T-helper 2 cell (primary cell): ENCODE measurements at places on chromosomes 16 and 17.
A peak's percentile ranks its signal among the peaks of the same experiment; 100 is the strongest.

DNA sequence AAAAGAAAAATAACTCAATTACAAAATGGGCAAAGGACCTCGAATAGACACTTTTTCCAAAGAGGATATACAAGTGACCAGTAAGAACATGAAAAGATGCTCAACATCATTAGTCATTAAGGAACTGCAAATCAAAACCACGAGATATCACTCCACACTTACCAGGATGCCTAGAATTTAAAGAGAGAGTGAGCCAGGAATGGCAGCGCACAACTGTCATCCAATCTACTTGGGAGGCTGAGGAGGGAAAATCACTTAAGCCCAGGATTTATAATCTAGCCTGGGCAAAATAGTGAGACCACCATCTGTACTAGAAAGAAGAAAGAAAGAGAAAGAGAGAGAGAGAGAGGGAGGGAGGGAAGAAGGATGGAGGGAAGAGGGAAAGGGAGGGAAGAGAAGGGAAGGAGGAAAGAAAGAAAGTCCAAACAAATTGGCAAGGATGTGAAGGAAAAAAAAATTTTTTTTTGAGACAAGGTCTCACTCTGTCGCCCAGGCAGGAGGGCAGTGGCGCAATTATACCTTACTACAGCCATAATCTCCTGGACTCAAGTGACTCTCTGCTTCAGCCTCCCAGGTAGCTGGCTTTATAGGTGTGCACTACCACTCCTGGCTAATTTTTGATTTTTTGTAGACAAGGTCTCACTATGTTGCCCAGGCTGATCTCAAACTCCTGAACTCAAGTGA is 22.6 kb downstream of the TBX2 start:
- DNase-seq = no peak

GRCh38 chr17:4488989-4489595 is 9.6 kb upstream of the SPNS2 start:
- DNase-seq = no peak

DNA sequence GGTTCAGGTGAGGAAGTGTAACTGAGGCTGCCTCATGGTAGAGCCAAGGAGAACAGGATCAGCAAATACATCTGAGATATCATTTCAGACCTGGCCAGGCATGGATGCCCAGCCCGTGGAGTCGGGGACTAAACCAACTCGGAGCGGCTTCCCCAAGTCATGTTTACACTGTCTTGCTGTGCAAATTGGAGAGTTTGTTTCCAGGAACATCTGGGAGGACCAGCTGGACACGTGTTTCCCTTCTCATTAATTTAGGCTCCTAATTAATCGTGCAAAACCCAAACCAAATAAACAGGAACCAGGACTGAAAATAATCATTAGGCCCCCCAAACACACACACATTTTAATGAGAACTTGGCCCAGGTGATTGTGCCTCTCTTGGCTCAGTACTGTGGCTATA is 70.9 kb upstream of the SALL1 start:
- no peak for DNase-seq

DNA sequence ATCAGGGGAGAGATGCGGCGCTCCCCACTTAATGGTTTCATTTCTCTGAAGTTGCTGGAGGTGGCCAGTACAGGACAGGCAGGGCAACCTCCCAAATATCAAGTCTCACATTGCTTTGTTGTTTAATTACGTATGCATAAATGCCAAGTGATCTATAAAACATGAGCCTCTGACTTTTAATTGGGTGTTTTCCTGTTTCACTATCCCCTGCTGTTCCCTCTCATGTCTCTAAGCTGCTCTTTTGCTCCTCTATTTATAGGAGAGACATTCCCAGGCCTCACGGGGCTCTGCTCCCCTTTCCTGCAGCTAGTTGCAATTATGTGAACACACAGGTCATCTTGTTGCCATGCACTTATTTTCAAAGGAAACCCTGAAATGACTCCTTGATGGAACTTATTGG is 1173.5 kb upstream of the GOT2 start:
- no peak for DNase-seq

DNA sequence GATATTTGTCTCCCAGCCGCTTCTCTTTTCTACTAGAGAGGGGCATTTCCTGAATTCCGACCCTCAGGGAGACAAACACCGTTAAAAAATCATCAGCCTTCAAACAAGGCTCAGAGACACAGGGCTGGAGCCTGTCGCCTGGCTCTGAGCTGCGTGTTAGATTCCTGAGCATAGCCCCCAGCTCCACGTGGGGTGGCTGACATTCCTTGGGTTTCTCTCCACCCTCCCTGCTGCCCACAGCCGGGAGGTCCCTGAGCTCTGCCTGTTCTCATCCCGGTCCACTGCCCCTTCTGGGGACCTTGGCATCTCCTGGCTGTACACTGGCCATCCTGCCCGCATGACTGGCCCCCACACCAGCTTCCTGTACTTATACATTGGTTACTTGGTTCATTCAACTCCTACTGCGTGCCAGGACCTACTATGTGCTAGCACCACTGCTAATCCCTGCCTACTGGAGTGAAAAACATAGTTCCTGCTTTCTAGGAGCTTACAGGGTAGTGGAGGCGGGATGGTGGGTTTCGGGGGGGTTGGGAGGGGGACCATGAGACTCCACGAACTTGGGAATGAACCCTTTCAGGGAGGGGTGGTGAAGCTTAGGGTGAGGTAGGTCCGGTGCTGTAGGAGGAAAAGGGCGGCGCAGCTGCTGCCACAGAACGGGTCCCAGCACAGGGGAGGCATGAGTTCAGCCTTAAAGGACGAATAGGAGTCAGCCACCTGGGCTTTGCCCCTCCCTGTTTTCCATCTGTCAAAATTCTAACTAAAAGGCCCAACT is 52.1 kb upstream of the TMEM132E start:
- no peak for DNase-seq

GRCh38 chr17:40093580-40094201 is 6.7 kb downstream of the NR1D1 start:
- DNase-seq = no peak

DNA sequence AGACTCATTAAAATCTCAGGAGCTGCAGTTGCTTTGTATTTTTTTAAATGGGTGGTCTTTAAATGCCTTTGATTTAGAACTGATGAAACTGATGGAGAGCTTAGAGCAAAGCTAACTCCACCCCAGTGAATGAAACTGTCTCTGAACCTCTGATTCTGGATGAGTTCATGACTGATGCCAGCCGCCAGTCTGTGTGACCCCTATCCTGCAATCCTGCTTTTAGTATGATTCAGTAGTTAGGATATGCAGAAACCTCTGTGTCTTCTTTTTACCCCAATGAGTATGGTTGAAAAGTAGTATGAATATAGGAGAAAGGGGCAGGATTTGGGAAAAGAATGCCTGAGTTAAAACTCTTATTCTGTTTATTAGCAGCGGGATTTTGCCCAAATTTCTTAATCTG is 12.3 kb upstream of the SALL1 start:
- no peak for DNase-seq

DNA sequence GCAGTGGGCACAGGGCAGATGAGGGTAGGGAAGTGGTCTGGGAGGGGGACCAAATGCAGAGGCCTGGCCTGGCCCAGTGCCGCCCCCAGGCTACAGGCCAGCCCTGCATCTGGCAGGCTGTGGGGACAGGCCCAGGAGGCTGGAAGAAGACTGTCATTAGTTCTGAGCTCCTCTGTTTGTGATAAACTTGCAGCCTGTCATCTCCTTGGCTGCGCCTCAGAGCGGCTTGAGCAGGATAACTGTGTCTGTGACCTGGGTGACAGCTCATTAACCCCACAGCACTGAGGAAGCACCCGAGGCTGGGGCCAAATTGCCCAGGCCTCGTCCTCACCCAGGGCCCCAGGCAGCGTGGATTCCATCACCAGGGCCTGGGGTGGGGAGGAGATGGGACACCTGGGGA is 23.9 kb downstream of the ABCC3 start:
- DNase-seq = no peak

GRCh38 chr16:30903002-30903401 is 6.6 kb downstream of the CTF1 start:
- DNase-seq = peak; percentile 54

- DNase-seq = no peak
These were observed 13.7 kb downstream of the APOH start for GRCh38 chr17:66215529-66215911.

DNA sequence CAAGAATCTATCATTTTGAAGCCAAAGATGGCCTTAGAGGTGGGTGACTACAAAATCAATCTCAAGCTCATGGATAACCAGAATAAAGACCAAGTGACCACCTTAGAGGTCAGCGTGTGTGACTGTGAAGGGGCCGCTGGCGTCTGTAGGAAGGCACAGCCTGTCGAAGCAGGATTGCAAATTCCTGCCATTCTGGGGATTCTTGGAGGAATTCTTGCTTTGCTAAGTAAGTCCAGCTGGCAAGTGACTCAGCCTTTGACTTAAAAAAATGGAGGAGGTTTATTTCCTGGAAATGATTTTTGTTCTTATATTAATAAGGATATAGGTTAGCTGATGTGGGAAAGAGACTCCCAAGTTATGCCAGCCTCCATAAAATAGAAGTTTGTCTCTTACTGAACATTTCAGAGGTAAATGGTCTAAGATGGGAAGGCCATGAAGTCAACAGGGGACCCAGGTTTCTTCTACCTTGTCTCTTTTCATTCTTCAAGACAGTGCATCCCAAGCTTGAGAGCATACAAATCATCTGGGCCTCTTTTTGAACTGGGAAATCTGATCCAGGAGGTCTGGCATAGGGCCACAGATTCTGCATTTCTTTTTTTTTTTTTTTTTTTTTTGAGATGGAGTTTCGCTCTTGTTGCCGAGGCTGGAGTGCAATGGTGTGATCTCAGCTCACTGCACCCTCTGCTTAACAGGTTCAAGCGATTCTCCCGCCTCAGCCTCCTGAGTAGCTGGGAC is 19.8 kb upstream of the TANGO6 start:
- no peak for DNase-seq

GRCh38 chr17:49132317-49132698 is 261 bp upstream of the B4GALNT2 start:
- DNase-seq = no peak

- DNase-seq = no peak
These were observed 1.4 kb downstream of the GAN start for GRCh38 chr16:81316176-81316496.

GRCh38 chr16:50021544-50021943 is 3.5 kb upstream of the CNEP1R1 start:
- no peak for DNase-seq

- peak; percentile 78 for DNase-seq
These were observed at the start of gene SLC12A4 for GRCh38 chr16:67968400-67969253. Gene SLC12A4 (minus strand): TSS chr16:67968637. CDS start chr16:67968553, 84 bp downstream.

DNA sequence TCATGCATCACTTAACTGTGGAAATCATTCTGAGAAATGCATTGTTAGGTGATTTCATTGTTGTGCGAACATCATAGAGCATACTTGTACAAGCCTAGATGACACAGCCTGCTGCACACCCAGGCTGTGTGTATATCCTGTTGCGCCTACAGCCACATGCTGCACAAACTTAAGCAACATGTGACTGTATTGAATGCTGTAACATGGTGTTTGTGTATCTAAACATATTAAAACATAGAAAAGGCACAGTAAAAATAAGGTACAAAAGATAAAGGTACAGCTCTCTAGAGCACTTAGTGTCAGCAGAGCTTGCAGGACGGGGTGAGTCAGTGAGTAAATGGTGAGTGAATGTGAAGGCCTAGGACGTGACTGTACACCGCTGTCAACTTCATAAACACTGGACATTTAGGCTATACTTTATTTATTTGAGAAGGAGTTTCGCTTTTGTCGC is 11.9 kb downstream of the FOXK2 start:
- no peak for DNase-seq

DNA sequence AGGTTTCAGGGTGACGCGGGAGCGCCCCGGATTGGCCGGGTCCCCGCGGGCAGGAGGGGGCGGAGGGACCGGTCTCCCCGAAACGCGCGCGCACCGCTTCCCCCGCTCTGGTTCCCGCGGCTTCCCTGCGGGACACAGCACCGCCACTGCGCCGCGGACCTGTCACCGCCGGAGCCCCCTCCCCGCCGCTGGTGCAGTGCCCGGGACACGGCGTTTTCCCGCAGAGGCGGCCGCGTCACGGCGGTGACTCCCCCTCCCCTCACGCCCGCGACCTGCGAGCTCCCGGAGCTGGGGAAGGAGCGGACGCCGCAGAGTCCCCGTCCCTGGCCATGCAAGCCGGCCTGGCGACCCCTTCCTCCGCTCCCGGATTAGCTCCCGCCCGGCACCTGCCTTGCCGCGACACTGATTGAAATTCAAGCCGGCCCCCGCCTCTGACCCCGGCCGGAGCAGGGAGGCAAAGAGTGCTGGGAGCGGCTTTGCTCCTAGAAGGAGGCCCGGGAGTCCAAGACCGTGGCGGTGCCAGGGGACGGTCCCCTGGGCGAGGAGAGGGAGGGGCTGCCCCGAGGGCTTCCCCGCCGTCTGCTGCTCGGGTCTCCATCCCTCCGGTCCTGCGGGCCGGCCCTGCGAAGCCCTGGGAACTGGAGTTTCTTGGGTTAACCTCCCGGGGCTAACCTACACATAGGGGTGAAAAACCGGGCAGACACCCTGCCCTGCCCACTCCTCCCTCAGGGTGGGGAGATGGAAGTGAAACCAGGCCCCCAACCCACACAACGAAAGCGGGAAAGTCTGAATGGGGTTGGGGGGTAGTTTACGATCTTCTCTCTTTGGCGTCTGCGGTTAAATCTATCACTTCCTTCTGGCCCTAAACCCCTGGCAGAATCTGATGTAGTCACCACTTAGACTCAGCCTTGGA is 1.0 kb downstream of the RHBDL3 start:
- no peak for DNase-seq

GRCh38 chr16:79690159-79690558 is 89.6 kb upstream of the MAF start:
- no peak for DNase-seq

GRCh38 chr17:1055751-1056645 is 59.1 kb downstream of the TIMM22 start:
- no peak for DNase-seq

DNA sequence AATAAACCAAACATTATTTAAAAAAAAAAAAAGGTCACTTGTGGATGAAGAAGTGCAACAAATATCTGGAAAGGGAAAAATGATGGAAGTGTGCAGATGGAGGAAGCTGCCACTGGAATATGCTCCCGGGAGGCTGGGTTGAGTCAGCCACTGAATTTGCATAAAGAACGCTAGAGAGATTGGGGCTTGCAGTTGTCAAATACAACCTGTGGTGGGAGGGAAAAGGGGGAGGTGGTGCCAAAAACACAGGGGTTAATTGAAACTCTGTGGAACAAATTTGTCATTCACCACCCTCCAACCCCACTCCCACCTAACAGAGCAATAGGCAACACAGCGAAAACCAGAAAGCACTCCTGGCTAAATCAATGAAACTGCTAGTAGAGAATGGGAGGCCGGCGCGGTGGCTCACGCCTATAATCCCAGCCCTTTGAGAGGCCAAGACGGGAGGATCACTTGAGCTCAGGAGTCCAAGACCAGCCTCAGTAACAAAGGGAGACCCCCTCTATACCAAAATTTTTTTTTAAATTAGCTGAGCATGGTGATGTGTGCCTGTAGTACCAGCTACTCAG is 37.6 kb upstream of the RPL38 start:
- DNase-seq = no peak

DNA sequence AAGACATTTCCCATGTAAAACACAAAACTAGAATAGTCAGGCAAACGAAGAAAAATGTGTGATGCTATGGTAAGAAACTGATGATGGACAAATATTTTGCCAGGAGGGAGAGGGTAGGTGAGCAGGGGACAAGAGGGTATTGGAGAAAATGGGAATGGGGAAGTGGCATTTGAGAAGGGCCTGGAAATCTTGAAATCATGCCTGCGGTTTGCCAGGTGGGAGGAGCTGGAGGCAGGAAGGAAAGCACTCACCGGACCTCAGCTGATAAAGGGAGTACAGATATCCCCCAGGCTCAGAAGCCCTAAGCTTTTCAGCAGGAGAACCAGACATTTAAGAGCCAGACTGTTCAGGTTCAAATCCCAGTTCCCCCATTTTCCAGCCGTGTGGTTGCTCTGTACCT is 103.6 kb downstream of the GSG1L start:
- no peak for DNase-seq
